ENCODE measurements at places on chromosomes 12 and 14.

DNA sequence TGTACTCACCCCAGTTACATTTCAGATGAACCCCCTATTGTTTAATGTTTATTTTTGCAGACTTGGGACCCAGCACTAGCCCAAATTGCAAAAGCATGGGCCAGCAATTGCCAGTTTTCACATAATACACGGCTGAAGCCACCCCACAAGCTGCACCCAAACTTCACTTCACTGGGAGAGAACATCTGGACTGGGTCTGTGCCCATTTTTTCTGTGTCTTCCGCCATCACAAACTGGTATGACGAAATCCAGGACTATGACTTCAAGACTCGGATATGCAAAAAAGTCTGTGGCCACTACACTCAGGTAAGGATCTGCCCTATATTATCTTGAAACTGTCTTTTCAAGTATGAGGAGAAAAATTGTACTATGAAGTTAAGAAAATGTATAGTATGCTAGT lies 1.2 kb downstream of the GLIPR1 start:
- peak; percentile 32 for DNase-seq

GRCh38 chr14:24260026-24260779 lies 2.8 kb downstream of the TGM1 start:
- DNase-seq = no peak

- no peak for DNase-seq
Observed at GRCh38 chr12:77837876-77838291, 7.2 kb downstream of the NAV3 start.

DNA sequence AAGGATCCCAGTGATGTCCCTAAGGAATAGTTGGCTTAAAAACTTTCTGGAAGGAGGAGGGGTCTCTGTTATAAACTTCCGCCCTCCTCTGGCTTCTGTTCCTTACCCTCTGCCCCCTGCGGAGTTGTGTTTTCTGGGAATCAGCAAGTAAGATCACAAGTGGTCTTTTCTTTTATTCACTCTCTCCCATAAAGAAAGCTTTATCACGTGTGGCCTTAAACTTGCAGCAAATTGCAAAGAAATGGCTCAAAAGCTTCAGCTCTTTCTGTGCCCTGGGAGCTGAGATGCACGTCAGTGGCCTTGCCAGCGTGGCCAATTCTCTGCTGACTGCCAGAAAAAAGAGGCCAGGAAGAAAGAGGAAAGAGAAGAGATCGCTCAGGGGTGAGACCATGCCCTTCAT lies at the start of gene SLCO1C1:
Gene SLCO1C1, plus strand, starts transcription at position 101 of the 400 bp plus-strand sequence. CDS start 4,245 bp downstream, outside the sequence.
- no peak for DNase-seq

- DNase-seq = no peak
Observed at GRCh38 chr12:11759899-11760298, 110.4 kb downstream of the ETV6 start.

- peak; percentile 54 for DNase-seq
Observed at GRCh38 chr14:39472078-39472477, 39.8 kb upstream of the FBXO33 start.

DNA sequence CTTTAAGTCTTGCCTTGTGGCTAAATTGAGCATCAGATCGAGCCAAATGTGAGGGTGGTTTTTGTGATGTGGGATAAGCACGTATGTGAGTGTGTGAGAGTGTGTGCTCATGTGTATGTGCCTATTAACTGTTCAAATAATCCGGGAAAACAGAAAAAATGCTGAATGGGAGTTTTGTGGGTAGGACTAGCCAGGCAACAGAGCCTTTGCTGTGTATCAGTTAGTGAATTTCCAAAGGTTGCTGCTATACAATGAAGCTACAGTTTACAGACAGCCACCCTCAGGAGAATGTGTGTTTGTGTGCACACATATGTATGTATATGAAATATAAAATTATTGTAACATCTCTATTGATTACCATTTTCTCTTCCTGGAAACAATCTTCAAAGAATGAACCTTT lies 154.0 kb downstream of the SOX5 start:
- DNase-seq = no peak
